ENCODE measurements at places on chromosomes 2 and 18. TPM values are rescaled to one million over a fixed set of nuclear protein-coding genes. Genes with fewer than 3 reads are reported as not detected.

DNA sequence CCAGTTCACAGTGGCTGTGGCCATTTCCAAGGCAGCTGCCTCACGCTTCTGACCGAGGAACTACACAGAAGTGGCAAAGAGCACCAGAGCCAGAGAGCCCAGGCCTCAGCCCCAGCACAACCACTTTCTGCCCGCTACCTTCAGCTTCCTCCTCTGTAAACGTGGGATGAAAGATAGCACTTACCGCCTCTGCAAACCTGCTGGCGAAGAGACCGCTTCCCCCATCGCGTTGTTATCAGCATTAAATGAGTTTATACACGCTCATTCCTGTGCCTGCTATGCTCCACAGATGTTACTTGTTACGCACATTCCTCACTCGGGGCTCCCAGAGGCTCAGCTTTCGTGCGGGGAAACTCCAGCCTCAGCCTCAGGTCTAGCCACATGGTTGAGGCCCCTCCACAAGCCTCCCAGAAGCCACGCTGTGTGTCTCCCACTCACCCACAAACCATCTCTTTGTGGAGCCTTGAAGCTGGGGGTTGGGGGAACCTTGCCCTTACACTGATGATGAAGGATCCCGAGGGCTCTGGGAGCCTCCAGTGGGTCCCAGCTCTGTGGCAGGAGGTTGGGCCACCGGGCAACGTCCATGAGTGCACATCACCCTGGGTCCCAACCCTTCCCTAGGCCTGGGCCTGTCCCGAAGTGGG, 63.3 kb upstream of the SMAD7 start:
- DNase-seq: no peak

Gene ADD2
- 34.6 TPM for polyA plus RNA-seq

Gene ST6GAL2
- polyA plus RNA-seq: 13.4 TPM

Gene ARHGEF33
- 1.6 TPM for polyA plus RNA-seq

Gene CRYBA2
- not detected for polyA plus RNA-seq
